ENCODE measurements at places on chromosomes 2 and 18.

GRCh38 chr2:126950504-126950903 lies 51.8 kb downstream of the TEX51 start:
- no peak for DNase-seq

GRCh38 chr18:55402731-55403405 lies 185.1 kb downstream of the TCF4 start:
- no peak for DNase-seq

DNA sequence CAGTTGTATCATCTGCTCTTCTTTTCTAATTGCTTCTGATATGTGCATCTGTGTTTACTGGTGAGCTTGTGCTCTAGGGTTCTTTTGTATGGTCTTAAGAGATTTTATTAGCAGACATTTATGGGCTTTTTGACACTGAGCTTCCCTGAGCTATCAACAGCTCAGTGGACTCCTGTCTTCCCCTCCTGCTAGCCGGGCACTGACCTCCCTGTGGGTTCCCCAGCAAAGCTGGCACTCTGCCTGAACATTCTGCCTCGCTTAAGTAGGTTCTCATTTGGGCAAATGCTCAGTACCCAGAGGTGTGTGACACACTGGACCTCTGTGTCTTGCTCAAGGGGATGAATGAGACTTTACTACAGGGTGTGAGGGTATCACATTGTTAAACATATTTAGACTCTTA lies 15.8 kb downstream of the TRAF3IP1 start:
- DNase-seq: no peak

DNA sequence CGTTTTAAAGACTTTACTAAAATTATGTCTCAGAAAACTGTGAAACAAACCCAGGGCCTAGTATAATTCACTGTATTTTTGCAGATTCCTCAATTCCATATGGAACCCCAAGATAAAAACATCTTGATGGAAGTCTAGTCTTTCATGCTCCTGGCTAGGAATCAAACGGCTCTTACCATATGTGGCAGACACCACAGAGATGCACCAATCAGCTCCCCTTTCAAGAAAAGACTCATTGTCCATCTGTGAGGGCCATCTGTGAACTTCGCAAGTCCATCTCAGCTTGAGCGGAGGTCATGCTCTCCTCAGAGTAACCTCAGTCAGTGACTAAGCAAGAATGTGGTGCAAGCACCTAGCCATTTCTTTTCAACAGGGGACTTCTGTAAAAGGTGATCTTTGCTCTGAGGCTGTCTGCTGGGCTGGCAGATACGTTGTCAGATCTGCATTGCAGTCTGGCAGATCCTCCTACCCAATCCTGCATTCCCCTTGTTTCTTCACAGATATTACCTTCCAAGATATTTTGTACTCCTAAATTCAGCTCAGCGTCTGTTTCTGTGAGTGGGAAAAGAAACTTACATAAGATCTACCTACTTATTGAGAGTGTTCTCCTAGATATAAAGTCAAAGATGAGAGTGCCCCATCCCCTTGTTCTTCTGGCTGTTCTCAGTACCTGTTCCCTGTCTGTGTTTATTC lies 419.3 kb downstream of the SPAG16 start:
- DNase-seq: no peak

GRCh38 chr2:134455426-134455825 lies 201.6 kb downstream of the MGAT5 start:
- no peak for DNase-seq

DNA sequence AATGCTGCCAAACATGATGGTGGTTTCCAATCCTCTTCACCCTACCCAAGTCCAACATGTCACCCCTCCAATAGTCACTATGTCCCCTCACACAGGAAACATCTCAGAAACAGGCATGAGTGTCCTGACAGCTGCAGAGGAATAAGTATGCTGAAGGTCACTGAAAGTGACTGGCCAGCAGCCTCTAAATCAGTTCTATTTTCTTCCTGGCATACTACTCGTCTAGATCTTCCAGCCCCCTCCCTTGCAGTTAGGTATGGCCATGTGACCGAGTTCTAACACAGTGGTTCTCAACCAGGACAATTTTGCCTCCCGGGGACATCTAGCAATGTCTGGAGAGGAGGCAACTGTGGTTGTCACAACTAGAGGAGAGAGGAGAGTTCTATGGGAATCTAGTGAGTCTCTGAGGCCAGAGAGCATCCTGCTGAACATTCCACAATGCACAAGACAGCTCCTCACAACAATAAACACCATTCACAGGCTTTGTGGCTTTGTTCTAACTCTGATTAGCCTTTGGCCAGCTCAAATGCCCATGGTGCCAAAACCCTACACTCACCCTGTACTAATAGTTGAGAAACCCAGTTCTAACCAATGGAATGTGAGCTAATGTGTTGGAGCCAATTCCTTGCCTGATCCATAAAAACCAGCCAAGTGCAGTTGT lies 12.6 kb upstream of the ID2 start:
- DNase-seq: no peak

GRCh38 chr2:145753041-145753608 lies 1233.2 kb upstream of the ZEB2 start:
- DNase-seq: no peak

DNA sequence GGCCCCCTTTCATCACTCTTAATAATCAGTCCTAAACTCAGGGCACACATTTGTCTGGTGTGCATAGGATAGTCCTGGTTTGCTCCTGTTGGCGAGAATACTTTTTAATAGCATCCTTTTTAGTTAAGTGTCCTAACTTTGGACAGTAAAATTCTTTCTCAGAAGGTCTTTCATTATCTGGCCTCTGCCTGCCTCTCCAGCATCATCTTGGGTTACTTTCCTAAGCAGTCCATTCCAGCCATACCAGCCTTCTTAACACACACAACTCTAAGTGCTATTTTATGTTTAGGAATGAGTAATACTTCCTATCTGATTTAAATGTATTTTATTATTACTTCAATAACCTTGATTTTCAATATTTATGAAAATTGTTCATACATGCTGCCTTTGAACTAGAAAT lies 151.0 kb downstream of the ACOXL start:
- no peak for DNase-seq

GRCh38 chr18:12849548-12849947 lies 34.5 kb downstream of the PTPN2 start:
- DNase-seq: no peak
